GM19239 (cell line): ENCODE measurements at places on chromosomes 7 and 10.

- DNase-seq, result no peak
These were observed 40.1 kb upstream of the PPP1R17 start for GRCh38 chr7:31646942-31647341.

DNA sequence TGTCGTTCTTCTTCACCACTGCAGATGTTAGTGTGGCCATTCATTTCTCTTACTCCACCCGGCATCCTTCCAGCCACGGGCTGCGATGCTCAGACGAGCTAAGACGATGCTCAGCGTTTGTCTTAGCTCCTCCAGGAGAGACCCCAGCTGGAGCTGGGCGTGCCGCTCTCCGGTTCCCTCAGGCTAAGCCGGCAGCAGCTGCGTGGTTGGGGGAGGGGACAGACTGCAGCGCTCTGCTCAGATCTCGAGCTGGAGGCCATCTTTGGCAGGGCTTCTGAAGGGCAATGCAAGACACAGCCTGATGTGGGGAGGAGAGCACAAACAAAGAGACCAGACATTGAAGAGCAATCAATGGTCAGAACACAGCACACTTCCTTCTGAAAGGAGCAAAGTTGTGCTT lies 4.8 kb downstream of the INA start:
- DNase-seq, result no peak

DNA sequence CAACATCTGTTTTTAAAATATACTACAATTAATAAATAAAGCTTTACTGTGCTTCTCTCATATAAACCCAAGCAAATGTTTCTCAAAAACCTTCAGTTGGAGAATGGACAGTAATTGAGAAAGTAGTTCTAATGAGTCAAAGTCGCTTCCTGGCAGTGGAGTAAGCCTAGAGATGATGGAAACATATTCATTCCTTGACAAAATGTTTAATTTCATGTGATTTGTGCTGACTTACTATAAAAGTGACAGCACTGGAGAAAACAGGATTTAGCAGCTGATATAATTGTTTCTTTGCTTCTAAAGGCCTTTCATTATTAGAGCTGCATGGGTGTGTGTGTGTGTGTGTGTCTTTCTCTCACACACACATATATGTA lies 9.0 kb downstream of the ELMO1 start:
- no peak for DNase-seq

DNA sequence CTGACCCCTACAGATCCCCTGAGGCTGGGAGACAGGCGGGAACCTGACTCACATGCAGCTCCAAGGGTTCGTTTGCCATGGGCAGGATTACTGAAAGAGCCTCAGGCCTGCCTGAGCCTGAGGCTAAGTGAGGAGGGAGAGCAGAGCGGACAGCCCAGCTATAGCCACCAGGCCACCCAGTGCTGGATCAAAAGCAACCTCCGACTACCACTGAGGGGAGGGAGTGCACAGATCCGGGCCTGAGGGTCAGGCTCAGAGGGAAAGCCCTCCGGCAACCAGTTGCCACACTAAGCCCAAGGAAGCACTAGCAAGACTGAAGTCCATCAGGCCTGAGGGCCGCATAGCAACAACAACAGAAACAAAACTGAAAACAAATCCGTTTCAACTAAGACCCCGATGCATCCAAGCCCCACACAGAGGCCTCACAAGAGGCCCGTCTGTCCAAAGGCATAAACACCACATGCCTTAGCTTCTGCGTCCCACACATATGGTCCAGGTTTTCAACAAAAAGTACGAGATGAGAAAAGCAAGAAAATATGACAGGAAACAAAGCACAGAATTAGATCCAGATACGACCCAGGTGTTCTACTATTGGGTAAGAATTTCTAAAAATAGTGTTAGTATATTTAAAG lies 92.5 kb upstream of the VIPR2 start:
- no peak for DNase-seq

- no peak for DNase-seq
These were observed 44.5 kb downstream of the CLRN3 start for GRCh38 chr10:127848226-127848625.

- no peak for DNase-seq
These were observed 751.1 kb downstream of the GRM8 start for GRCh38 chr7:126501617-126502016.
